ENCODE measurements at places on chromosomes 5 and 9. TPM values are rescaled to one million over a fixed set of nuclear protein-coding genes. Genes with fewer than 3 reads are reported as not detected.

MYMK gene
- total RNA-seq: not detected

FSTL4 gene
- 0.09 TPM for total RNA-seq

EGR1 gene
- total RNA-seq: 0.85 TPM

PLPPR1 gene
- total RNA-seq: not detected

SPINK4 gene
- total RNA-seq: 0.74 TPM

SPATA31D4 gene
- not detected for total RNA-seq

SPATA31A3 gene
- total RNA-seq: not detected

DUSP1 gene
- 32.7 TPM for total RNA-seq

DIPK1B gene
- 1.00 TPM for total RNA-seq

Measured in smooth muscle cell of bladder (primary cell).